ENCODE measurements at places on chromosomes 1 and 21. TPM values are rescaled to one million over a fixed set of nuclear protein-coding genes. Genes with fewer than 3 reads are reported as not detected.

The ST6GALNAC3 gene
- 4.7 TPM for polyA plus RNA-seq

The NKAIN1 gene
- 0.27 TPM for polyA plus RNA-seq

The STUM gene
- polyA plus RNA-seq, result 1.1 TPM

- no peaks in the 10 kb centered on the region for H3K36me3 ChIP-seq
- H3K27ac ChIP-seq, result no peak overlapping the region
- DNase-seq, result no peak
- H3K27me3 ChIP-seq, result no peaks in the 10 kb centered on the region
Observed at GRCh38 chr1:45306319-45306718, 20.4 kb upstream of the HPDL start.

DNA sequence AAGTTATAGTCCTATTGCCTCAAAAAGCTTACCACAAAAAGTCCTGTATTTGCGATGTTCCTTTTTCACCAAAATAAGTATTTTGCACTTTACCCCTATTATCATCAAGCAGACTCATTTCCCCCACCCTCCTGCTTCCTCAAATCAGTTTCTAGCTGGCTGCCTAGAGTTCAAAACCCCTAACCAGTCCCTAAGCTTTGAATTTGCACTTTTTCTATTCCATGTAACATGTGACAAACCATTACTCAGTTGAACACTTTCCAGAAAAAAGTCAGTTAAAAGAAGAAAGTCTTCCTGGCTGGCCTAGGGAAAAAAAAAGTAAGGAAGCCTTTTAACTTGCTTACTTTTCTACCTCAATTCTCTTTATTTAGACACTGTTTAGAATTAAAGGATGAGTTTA, 8.2 kb downstream of the CEP170 start:
- no peaks in the 10 kb centered on the region for H3K4me1 ChIP-seq
- H3K4me3 ChIP-seq, result no peak overlapping the region
- H3K27me3 ChIP-seq, result no peaks in the 10 kb centered on the region
- no peak for DNase-seq

GRCh38 chr1:76240316-76240715, 165.8 kb downstream of the ST6GALNAC3 start:
- no peaks in the 10 kb centered on the region for H3K36me3 ChIP-seq
- H3K4me3 ChIP-seq, result no peak overlapping the region
- H3K27ac ChIP-seq, result no peak overlapping the region
- no peaks in the 10 kb centered on the region for H3K27me3 ChIP-seq

- no peaks in the 10 kb centered on the region for H3K4me1 ChIP-seq
- no peak for DNase-seq
Observed at GRCh38 chr1:32885676-32886003, 651 bp upstream of the HPCA start.

GRCh38 chr1:111236379-111236778, 8.9 kb downstream of the CHI3L2 start:
- H3K27me3 ChIP-seq, result peaks cover 2% of the 10 kb centered on the region
- no peaks in the 10 kb centered on the region for H3K4me1 ChIP-seq
- no peak for DNase-seq
- no peak overlapping the region for H3K4me3 ChIP-seq
- no peak overlapping the region for H3K27ac ChIP-seq

- no peak within 1 kb of the TSS for H3K4me3 ChIP-seq
- H3K4me1 ChIP-seq, result no peaks in the 10 kb centered on the region
- no peak for DNase-seq
- H3K27me3 ChIP-seq, result no peaks in the 10 kb centered on the region
- no peaks in the 10 kb centered on the region for H3K36me3 ChIP-seq
Observed at GRCh38 chr1:12643785-12644184, at the start of gene AADACL4. Gene AADACL4 (plus strand): TSS chr1:12644085. CDS start chr1:12644547, 462 bp downstream.

DNA sequence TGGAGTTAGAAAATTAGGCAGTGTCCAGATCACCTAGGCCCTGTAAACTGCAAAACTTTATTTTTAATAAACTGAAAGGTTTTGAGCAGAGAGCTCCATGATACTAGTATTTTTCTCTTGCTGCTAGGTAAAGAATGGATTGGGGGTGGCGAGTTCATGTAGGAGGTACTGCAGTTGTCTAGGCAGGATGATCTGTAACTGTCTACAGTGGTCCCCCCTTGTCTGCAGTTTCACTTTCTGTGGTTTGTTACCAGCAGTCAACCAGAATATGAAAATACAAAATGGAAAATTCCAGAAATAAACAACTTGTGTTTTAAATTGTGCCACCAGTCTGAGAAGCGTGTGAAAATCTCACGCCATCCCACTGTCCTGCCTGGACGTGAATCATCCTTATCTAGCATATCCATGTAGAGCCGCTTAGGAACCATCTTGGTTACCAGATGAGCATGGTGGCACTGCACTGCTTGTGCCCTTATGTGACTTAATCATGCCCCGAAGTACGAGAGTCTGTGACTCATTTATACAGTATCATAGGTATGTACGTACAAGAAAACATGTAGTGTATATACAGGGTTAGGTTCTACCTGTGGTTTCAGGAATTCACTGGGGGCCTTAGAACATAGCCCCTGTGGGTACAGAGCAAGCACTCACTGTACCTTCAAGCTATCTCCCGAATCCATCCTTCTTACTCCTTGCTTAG, 94.2 kb downstream of the AHCTF1 start:
- H3K27me3 ChIP-seq, result no peaks in the 10 kb centered on the region
- no peaks in the 10 kb centered on the region for H3K4me1 ChIP-seq
- H3K27ac ChIP-seq, result no peak overlapping the region
- H3K4me3 ChIP-seq, result no peak overlapping the region

- DNase-seq, result no peak
- H3K4me1 ChIP-seq, result peaks cover 12% of the 10 kb centered on the region
- H3K36me3 ChIP-seq, result peaks cover 7% of the 10 kb centered on the region
- no peaks in the 10 kb centered on the region for H3K27me3 ChIP-seq
- no peak overlapping the region for H3K27ac ChIP-seq
Observed at GRCh38 chr1:228146417-228147150, 3.1 kb upstream of the GJC2 start.
